ENCODE measurements at places on chromosomes 13 and 19. TPM values are rescaled to one million over a fixed set of nuclear protein-coding genes. Genes with fewer than 3 reads are reported as not detected.

GRCh38 chr19:7348587-7349230, at the start of gene ARHGEF18:
ARHGEF18 (plus strand) TSS chr19:7348937; CDS start chr19:7362891, 13,954 bp downstream.
- no peak for DNase-seq

DNA sequence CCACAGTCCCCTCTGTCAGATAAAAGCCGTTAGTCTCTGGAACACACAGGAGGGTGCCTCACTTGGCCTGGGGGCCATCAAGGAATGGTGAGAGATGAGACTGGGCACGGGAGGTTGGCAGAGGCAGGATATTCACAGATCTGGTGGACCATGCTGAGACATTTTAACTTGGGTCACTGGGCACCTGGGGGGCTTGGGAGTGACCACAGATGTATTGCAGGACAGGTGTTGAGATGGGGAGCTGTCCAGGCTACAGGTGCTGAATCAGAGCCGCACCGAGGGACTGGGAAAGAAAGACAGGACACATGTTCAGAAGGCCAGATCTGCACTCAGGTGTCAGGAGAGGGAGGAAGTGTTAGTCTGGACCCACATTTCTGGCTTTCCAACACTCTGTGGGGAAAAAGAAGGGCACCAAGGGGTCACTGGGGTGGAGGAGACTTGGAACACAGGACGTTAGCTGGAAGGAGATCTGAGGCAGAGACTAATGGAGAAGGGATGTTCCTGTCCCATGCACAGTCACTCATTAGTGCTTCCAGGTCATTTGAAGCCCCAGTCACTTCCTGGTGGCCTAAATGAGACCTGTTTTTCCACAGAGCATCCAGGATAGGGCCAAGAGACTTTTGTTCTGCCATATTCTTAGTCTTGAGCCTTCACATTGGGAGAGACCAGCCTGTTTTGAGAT, 56.1 kb downstream of the CHST8 start:
- DNase-seq, result no peak

GRCh38 chr13:32976912-32977311, 39.3 kb upstream of the KL start:
- DNase-seq, result no peak

DNA sequence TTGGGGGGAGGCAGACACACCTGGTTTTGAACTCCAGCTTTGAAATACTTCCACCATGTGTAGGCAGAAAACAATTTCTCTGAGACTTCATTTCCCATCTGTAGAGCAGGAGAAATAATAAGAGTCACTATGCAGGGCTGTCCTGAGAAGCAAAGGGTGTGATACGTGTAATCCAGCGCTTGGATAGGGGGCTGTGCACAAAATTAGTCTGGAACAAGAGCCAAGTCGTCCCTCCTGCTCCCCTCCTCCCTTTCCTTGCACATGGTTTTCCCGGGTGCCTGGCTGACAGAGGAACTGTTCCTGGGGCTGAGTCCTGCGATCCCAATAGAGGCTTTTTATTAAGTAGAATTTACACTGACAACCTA, 29.6 kb upstream of the UBE2L5 start:
- DNase-seq, result no peak

- DNase-seq, result no peak
Measured at GRCh38 chr13:45989607-45990006, 62.9 kb downstream of the ZC3H13 start.

Gene GIPC3
- 1.2 TPM for total RNA-seq

DNA sequence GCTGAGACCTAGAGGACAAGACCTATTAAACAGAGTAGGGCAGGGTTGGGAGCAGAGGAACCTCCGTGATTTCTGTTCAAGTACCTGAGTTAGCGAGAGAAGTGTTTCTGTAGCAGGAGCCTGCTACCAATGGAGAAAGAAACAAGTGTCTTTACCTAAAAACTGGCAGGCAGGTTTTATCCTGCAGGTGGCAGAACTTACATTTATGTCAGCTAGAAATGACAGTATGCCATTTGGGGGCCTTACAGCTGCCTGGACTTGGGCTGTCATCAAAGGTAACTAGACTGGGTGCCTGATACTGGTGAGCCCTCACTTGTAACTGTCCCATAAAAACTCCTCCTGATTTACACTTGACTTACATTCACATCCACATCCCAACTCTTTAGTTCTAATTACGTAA, 185.3 kb upstream of the MIR17HG start:
- DNase-seq, result peak; percentile 13

Data from A673 (cell line).